ENCODE measurements at places on chromosomes 2 and 18.

GRCh38 chr2:214706986-214707385 is 102.5 kb downstream of the BARD1 start:
- DNase-seq: no peak

DNA sequence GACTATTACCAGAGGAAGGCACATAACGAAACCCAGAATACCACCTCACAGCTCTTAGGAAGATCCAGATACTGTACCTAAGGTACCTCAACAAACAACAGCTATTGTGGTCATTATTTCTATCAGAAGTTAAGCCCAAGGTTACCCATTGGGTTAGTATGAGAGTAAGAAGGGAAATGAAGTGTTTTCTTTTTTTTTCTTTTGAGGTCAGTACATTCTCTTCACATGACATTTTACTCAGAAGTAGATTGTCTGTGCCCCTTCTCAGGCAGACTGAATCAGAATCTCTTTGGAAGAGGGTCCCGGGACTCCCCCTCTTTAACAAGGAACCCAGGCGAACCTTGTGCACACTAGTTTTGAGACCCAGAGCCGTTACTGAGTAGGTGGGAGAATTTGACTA is 233.7 kb upstream of the CXCR4 start:
- DNase-seq: no peak

GRCh38 chr2:103364177-103364576 is 602.3 kb downstream of the TMEM182 start:
- no peak for DNase-seq

GRCh38 chr2:160294339-160294803 is 94.3 kb upstream of the ITGB6 start:
- DNase-seq: no peak

DNA sequence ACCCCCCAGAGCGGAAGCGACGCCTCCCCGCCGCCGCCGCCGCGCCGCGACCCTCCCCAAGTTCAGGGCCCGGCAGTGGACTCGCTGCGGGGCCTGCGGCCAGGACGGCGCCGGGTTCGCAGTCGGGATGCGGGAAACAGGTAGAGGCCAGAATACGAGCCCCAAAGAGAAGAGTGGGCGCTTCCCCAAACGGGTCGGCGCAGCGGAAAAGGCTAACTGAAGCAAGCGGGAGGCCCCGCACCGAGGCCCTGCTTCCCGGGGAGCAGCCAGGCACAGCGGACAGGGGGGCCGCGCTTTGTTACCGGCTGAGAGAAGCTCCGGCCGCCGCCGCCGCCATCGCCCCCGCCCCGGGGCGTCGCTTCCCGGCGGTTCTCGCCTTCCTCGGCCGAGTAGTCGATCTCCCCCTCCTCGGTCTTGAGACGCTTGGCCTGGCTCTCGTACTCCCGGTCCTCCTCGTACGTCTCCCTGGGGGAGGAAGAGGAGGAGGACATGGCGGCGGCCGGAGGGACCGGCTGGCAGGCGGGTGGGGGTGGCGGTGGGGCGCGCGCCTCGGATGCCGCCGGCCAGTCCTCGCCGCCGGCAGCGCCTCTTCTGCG is 494 bp downstream of the HNRNPLL start:
- DNase-seq: no peak

Measured in large intestine (tissue), 12 donors.